ENCODE measurements at places on chromosomes 7 and 10.

DNA sequence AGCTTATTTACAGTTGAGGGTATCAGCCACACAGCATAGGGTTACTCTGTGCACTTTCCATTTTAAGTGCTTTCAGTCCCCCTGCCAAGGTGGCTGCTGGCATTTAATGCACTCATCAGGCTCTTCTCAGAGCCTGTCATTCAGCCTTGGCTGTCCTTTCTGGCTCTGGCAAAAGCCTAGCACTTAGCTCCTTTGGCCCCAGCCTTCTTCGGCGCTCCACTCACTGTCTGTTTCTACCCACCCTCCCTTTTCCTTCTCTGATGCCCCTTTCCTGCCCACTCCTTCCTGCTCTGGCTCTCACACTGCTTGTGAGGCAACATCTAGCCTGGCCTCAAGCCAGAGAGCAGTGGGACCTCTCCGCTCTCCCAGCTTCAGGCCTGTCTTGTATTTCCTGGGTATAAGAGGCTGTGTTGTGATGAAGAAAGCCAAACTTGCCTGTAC is 60.2 kb downstream of the WIPF3 start:
- DNase-seq = no peak

DNA sequence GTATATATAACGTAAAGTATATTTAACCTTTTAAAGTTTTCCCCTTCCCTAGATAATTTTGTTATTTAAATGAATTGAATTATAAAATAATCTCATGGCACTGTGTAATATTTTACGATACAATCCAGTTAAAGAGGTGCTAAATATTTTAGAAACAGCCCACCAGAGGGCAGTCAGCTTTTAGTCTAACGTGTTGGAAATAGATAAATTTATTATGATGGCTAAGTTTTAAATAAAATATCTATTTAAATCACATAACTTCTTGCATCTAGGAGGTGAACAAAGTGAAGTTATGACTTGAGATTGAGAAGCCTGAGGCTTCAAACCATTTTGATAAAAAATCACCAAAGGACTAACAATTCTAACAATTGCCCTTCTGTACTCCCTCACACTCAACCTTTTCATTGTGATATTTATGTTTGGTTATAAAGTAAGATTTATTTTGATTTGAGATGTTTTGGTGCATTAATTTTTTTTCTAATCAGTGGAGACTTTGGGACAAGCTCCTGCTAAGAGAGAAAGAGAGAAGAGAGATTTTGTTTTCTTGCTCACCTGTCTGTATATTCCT is 171.5 kb upstream of the SP4 start:
- peak; percentile 72 for DNase-seq

GRCh38 chr7:8434290-8435002 is 1.0 kb downstream of the NXPH1 start:
- no peak for DNase-seq

DNA sequence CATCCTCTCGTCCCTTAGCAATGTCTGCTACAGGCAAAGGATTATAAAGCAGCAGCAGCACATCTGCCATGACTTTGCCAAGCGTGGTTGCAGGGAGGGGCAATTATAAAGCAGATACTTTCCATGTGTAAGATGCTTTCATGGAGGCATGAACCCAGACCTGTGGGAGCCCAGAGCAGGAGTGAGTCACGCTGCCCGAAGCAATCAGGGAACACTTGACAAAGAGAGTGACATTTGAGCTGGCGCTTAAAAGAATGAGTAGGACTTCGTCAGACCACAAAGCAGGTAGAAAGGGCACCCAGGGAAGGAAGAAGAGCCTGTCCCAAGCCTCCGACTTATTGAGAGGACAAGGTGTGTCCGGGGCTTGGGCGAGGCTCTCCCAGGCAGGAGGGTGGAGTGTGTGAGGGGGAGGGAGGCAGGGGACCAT is 147.2 kb downstream of the MYOF start:
- no peak for DNase-seq

DNA sequence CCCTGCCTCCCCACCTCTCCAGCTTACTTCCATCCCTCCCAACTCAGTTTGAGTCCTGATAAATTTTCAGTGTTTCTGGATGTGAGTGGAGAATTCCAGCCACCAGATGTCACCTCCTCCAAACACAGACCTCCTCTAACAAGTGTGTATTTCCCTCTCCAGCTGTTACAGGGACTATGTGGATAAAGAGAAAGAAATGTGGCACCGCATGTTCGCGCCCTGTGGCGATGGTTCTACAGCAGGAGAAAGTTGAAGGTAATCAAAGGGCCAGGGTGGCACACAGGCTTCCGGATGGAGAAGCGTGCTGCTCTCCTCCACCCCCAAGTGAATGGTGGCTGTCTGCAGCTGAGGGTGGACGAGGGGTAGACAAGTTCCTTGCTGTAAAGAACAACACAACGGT is 14.7 kb downstream of the FKBP6 start:
- DNase-seq = peak; percentile 50

DNA sequence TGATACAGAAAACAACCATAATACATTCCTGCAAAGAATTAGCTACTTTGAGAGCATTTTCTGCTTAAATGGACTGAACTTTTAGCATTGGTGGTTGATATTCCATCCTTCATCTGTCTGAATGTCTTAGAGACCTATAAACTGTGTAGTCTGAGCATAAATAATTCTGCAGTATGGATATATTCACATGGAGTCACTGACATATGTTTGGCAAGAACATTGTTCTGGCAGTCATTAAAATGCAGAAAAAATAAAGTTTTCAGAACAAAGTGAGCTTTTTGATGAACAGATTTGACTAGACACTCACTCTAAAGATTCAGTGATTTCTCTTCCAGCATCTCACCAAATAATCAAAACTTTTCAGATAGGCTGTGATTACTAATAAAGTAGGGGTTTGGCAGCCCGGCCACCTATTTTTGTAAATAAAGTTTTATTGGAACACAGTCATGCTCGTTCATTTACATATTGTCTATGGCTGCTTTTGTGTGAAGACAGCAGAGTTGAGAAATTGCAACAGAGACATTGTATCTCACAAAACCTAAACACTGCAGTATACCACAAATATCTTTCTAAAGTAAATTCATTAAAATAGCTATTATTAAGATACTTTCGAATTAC is 44.1 kb upstream of the RAPGEF5 start:
- DNase-seq = no peak

DNA sequence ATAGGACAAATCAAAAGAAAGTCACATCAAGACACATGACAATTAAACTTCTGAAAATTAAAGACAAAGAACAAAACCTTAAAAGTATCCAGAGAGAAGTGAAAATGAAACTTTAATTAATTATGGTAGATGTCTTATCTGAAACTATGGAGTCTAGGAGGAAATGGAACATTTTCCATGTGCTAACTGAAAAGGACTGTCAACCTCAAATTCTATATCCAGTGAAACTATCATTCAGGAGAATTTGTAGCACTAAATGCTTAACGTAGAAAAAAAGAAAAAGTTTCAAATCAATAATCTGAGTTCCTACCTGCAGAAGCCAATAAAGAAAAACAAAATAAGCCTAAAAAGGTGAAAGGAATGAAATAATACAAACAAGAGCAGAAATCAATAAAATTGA is 33.1 kb upstream of the C10orf71 start:
- DNase-seq = no peak

Measured in NCI-H2081 (cell line).